ENCODE measurements at places on chromosomes 3 and 15. TPM values are rescaled to one million over a fixed set of nuclear protein-coding genes. Genes with fewer than 3 reads are reported as not detected.

The UBA3 gene
- total RNA-seq: 47.2 TPM

The LNP1 gene
- 7.8 TPM for total RNA-seq

The GRIP2 gene
- not detected for total RNA-seq

The DAZL gene
- not detected for total RNA-seq

The CLDN16 gene
- total RNA-seq: not detected

The RTP3 gene
- not detected for total RNA-seq

The SEMA6D gene
- total RNA-seq: 14.1 TPM

The SKOR1 gene
- not detected for total RNA-seq

The TIGIT gene
- not detected for total RNA-seq

The RHOV gene
- total RNA-seq: 0.49 TPM

The DPP8 gene
- total RNA-seq: 24.2 TPM

The CD80 gene
- total RNA-seq: not detected

The TLR9 gene
- total RNA-seq: not detected
